ENCODE measurements at places on chromosomes 11 and 22.

DNA sequence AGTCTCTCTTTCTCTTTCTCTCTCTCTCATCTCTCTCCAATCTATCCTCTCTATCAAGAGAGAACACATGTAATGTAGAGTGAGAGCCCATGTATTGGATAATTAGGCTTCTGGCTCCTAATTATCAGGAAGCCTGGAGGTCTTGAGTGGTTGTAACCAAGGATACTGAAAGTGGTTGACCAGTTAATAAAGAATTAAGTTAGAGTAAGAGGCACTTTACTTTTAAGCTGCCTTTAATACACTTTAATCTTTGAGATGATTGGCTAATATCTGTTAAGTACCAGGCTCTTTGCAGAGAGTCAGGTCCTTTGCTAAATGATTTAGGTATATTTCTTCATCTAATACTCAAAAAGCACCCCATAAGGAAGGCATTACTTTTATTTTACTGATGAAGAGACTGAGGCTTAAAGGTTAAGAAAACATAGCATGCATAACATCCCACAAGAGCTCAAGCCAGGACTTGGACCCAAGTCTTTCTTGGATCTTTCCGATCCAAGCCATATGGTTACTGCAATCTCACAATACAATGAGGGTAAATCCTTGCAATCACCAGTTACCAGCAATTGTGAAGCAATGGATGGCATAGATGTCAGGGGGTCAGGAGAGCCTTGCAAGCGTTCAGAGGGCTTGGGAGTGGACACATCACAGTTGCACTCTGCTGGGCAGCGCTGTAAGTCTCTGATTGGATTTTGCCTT is 22.1 kb downstream of the CD44 start:
- no peak for DNase-seq

GRCh38 chr11:25734591-25735211 is 597.2 kb upstream of the ANO3 start:
- no peak for DNase-seq

DNA sequence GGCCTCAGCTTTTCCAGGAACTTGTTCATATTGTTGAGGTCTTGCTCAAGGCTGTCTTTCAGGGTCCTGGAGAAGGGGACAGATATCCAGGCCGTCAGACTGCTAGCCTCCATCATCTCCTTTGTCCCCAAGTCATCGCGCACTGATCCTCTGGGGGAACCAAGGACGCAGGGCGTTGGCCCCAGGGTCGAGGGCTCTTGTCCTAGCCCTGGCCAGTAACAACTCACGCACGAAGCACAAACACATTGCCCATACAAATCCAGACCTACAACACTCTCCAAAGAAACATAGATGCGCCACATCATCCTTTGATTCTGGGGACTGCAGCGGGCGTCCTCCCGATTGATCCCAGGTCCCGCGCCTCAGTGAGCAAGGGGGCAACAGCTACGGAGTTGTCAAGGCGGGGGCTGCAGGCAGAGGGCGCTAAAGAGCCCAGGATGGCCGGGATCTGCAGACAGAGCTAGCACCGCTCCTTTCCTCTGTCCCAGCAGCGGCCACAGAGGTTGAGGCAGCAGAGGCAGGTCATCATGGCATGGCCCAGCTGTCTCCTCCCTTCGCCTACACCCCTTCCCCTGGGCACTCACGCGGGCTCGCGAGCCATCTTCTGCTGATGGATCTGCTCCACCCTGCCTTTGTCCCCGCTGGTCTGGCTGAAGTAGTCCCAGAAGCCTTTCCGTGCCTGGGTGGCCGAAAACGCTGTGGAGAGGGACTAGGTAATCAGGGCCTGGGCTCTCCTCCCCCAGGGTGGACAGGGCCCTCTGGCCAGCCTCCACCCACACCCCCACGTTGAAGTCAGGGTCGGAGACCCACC is 472 bp downstream of the APOA5 start:
- peak; percentile 56 for DNase-seq

DNA sequence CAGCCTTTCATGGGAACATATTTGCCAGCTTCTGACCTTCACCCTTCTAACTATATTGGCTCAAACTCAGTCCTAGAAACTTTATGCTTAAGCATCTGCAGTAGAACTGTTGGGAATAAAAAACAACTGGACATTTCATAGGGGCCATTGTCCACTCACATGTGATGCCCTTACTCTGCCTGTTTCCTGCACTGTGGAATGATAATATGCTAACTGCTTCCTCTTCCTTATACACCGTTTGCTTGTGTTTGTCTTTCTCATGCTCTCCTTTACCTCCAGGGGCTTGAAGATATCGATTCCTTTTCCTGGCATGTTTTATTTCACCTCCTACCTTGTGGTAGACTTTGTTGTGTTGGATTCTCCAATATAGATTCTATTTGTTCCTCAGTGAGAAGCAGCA is 333.0 kb upstream of the DDI1 start:
- no peak for DNase-seq

- DNase-seq = no peak
These were observed 6.0 kb downstream of the TBCEL start for GRCh38 chr11:121029813-121030445.

DNA sequence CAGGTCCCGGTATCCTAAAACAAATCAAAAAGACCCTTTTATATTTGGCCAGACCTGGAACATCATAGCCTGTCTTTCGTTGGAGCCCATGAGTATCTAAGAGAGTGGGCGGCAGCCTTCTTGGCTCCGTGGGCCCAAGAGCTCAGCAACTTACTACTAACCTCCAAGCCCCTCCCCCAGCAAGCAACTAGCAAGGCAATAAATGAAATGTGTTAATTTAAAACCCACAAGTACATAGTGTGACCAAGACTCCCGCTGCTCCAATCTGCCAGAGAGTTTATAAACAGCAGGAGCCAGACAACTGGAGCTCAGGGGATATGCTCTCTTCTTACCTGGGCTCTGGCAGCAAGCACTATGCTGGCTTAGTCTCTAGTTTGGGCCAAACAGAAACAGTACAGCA is 40.8 kb upstream of the CYP2D6 start:
- DNase-seq = no peak

DNA sequence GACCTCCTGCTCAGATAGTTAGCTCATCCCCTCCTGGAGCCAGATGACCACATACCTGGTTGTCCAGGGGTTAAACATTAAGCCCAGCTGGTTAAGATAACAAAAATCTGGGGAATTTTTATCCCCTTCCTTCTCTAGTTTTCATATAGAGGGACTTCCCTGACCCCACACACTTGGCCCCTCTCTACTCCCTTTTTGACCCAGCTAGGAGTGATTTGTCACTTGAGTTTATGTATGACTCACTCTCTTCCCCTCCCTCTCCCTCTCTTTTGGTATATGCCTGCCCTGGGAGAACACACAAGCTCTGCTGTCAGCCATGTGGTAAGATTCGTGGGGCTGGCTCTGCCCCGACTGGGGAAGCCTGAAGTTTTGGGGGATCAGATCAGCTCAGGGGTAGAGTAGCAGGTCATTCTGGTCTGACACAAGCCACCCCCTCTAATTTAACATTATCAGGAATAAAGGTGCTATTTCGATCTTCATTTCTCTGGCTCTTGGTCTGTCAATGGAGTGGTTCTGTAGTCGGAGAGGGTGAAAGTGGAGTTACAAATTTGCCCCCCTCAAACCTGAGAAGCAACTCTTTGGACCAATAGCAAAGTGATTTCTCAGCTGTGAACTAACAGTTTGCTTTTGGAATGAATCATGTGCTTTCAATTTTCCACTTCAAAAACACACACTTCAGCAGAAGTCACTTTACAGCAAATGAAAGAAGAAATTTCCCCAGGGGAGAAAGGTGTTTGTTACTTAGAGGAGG is 415.3 kb upstream of the CADM1 start:
- no peak for DNase-seq

- DNase-seq = no peak
These were observed 135.7 kb downstream of the C11orf91 start for GRCh38 chr11:33564856-33565453.

DNA sequence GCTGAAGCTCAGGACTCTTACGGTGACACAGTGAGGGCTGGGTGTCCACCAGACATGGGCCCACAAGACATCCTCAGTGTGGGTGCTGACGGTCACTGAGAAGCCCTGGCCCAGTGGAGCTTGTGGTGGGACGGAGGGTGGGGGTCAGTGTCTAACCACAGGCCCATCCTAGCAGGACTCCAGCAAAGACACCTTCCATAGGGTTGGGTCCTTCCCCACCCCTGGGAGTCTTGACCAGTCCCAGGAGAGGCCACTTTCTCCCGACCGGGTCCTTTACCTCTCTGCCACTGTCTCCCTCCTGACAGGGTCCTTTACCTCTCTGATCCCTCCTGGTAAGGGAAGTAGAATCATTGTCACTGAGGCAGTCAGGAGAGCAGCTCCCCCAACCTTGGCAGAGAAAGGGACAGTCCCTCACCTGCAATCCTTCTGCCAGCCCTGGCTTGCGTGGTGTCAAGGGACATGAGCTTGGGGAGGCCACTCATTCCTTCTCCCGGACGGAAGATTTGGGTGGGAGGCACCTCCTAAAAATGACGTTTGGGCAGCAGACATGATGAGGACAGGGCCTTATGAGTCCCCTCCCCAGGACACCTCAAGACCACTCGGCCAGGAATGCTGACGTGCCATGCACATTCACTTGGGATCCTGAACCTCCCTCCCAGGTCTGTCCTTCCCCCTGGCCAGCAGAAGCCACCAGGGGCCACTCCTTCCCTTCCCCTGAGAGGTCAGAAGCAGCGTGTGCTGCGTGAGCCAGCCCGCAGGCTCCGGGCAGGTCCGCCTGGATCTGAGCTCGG is 91.5 kb upstream of the FGF3 start:
- no peak for DNase-seq

- DNase-seq = no peak
These were observed 8.3 kb downstream of the PDHX start for GRCh38 chr11:34924714-34925113.

GRCh38 chr11:14645015-14645912 is 1.7 kb downstream of the PDE3B start:
- no peak for DNase-seq

- no peak for DNase-seq
These were observed 21.0 kb downstream of the LDLRAD3 start for GRCh38 chr11:35964841-35965240.

GRCh38 chr11:61593151-61593550 is 12.3 kb upstream of the SYT7 start:
- DNase-seq = no peak

- DNase-seq = no peak
These were observed 117.3 kb upstream of the TEAD1 start for GRCh38 chr11:12556788-12557384.

DNA sequence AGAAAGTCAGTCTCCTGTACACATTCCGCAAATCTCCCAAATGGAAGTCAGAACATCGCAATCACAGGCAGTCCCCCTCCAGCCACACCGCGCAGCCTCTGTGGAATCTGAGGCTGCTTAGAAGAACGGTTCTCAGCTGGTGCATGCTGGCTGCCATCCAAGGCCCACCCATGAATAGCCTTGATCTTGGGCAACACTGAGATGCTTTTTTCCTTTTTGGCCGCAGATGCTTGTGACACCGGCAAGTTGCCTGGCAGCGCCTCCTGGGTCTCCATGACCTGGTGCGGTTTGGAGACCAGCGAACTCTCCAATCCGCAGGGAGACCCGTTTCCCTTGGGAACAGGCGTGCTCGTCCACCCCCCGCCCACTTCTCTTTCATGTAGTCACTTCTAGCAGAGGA is 26.3 kb upstream of the PHF21B start:
- no peak for DNase-seq

DNA sequence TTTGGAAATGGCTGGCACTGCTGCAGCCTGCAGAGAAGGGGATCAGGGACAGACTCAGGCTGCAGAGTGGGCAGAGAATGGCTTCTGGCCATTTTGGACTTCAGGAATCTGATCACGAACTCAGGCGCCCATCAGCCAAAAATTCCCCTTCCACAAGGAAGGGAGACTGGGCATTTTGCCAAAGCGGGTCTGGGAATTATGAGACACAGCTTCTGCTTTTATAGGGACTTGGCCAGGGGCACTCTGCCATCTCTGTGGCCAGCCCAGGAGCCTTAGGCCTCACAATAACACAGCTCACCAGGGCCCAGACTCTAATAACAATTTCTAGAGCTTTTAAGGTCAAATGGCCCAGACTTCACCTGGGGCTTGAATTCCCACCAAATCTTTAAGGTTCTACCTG is 74.7 kb downstream of the CHST1 start:
- no peak for DNase-seq

- DNase-seq = no peak
These were observed 8.8 kb upstream of the PLA2G3 start for GRCh38 chr22:31148953-31149627.

- DNase-seq = no peak
These were observed 17.0 kb upstream of the OMP start for GRCh38 chr11:77085652-77086051.

All from stimulated activated CD8-positive, alpha-beta memory T cell treated with anti-CD3 and anti-CD28 coated beads, Interleukin-2, amount 100 ng/mL, for 1 hour (primary cell).